WERI-Rb-1 (cell line): ENCODE measurements at places on chromosomes 7 and 10.

GRCh38 chr10:73591935-73592699 lies 975 bp upstream of the USP54 start:
- peak; percentile 38 for DNase-seq

DNA sequence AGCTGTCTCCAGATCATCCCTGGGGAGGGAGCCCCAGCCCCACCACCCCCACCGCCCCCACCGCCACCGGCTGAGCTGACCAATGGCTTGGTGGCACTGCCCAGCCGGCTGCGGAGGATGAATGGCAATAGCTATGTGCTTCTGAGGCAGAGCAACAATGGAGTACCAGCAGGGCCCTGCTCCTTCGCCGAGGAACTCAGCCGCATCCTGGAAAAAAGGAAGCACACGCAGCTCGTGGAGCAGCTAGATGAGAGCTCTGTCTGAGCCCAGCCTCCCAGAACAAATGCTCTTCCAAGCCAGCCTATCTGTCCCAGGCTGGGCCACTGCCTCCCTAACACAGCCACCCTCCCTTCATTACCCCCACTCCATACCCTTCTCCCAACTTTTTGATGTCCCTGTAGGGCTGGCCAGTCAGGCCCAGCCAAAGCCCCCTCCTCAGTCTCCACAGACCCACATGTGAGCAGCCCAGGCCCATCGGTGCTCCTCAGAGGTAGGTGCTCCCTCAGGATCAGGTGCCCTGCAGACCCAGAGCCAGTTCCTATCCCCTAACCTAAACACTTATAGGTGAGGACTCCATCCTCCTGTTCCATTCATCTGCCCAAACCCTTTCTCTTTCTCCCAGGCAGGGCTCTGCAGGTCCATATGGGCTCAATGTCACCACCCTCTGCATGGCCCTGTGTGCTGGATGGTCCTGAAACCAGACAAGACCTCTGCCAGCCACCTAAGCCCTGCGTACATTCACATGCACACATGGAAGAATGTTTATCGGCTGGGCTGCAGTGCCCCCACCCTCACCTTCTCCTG lies 3.2 kb downstream of the MRPL43 start:
- no peak for DNase-seq

DNA sequence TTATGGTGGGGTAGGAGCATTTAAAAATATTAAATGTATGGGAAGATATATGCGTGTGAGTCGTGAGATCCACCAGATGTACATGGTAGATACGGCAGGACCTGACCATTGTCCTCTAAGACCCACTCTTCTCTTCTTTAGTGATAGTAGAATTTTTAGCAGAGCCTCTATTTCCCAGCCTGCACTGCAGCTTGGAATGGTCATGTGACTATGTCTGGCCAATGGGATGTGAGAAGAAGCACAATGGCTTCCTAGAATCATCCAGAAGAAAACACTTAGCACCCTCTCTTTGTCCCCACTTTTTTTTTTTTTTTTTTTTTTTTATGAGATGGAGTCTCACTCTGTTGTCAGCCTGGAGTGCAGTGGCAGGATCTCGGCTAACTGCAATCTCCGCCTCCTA lies 86.6 kb upstream of the CYTH3 start:
- DNase-seq: no peak

- no peak for DNase-seq
These were observed 34.0 kb downstream of the PON1 start for GRCh38 chr7:95290166-95290830.

DNA sequence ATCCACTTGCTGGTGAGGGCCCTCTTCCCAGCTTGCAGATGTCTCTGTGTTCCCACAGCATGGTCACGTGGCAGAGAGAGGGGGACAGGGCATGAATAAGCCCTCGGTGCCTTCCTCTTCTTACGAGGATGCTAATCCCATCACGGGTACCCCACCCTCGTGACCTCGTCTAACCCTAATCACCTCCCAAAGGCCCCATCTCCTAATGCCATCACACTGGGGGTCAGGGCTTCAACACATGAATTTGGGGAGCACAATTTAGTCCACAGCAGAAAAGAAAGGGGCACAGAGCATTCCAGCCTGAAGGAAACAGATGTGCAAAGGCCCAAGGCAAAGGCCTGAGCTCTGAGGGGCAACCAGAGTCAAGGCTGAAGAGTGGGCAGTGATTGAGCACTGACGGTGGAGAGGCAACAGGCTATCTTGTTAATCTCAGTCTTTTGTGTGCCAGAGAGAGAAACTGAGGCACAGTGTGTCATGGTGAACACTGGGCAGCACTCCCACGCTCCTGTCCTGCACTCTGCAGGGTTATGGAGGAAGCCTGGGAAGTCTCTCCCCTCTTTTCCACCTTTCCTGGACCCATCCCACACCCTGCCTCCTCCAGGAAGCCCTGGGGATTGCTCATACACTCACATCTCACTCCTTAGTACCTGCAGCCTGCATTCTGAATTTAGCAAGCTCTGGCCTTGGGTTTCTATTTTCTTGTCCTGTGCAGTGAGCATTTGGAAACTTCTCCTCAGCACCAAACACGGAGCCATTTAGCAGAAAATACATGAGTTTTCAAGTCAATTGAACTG lies 49.0 kb downstream of the ALOX5 start:
- DNase-seq: peak; percentile 40

DNA sequence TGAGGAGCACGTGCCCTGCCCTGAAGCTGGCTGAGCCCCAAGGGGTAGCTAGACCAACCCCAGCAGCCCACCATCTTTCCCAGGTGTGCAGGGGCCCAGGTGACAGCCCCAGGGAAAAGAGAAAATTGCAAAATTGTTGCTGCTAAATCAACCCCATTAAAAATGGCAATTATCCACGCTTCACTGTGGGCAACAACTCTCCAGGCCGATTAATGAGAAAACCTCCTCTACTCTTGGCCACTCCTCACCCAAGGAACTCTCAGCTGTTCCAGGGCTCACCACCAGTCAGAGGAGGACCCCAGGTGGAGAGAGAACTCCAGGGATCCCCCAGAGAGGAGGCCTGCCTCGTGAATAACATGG lies 516.1 kb upstream of the MGMT start:
- DNase-seq: no peak
